ENCODE measurements at places on chromosomes 5 and 9.

DNA sequence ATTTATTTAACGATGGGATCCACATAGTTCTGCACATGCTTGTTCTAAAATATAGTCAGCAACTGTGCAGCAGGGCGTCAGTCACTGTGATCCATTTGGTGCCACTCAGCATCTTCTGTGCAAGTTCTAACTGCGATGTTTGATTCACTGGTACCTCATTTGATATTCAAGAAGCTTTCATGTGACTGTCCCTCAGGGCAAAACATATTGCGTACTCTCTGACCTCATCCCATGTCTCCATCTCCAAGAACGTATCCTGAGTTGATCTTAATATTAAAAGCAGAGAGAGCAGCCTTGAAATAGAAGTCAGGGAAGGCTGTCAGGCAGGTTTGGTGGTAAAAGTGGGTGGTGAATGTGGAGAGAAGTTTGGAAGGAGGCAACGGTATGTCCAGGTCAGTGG, 116.5 kb upstream of the ATP10B start:
- DNase-seq, result no peak

GRCh38 chr5:10701567-10702039, 59.4 kb downstream of the DAP start:
- peak; percentile 26 for DNase-seq

DNA sequence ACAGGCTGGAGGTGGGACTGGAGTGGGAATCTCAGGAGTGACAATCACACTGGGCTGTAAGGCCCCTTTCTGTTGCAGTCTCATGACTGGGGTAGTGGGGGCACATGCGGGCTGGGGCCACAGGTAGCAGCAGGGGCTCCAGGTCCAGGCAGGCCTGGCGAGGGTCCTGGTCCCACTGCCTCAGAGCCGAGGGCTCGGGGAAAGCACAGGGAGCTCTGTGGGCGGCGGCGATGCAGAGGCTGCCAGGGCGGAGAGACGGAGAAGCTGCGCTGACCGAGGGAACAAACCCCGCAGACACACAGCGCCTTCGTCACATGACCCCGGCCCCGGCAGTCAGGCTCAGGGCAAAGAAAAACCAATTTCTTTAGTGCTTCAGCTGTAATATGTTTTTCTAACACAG, 5.3 kb upstream of the LHX3 start:
- no peak for DNase-seq

DNA sequence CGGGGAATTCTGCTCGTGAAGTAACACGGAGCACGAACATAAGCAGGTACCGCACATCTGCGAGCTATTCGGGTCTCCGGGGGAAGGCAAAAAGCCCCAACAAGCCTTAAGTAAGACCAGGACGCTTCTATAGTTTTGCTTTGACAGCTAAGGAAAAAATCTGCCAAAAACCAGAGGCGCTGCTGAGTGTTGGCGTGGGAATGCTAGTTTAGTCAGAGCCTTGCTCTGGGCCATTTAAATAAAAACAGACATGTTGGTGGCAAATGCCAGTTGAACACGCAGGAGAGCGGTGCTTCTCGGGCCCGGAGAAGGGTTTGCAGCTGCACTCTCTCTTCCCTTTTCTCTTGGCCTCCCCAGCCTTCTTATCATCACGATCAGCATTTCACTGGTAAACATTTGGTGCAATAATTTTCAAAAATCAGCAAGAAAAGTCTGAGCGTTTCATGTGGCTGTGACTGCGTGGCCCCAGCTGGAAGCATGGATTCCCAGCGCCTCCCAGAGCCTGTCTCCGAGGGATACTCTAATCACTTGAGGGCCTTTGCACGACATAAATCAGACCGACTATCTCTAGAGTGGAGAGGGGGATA, 6.4 kb upstream of the NOTCH1 start:
- DNase-seq, result no peak

GRCh38 chr5:179371121-179371510, 25.9 kb upstream of the ADAMTS2 start:
- no peak for DNase-seq

DNA sequence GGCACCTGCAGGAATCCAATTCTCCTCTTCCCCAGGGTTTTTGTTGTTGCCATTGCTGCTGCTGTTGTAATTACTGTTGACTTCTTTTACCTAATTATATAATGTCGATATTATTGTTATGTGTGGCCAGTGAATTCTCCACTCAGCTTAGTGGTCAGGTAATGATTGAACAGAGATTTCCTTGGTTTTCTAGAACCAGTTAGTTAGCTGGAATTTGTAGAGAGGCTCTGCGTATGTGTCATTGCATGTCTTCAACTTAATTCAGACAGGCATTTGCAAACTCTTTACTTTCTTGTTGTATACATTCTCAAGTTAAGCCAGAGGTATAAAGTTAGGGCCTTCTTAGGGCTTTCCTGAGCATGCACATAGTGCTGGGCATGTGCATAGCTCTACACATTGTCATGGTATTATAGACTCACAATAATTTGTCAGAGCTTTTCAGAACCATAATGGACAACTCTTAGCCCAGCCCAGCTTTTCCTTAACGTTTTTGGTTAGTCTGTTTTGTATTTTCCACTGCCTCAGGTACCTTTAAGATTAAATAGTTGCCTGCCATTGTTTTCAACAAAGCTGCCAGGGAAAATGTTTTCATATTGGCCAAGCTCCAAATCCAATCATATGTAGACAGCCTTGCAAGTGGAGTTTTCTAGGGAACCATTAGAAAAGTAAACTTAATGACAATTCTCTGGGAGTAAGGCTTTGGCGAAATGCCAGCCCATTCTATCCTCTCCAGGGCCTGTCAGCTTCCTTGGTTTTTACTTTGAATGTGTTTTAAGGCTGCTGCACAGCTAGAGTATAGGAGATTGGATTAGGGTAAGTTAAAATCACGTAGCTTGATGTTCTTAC, 68.1 kb downstream of the UBE2R2 start:
- DNase-seq, result no peak

Data from stimulated activated naive CD8-positive, alpha-beta T cell treated with anti-CD3 and anti-CD28 coated beads, Interleukin-15, amount 100 ng/mL, for 72 hours (primary cell).